Dorsolateral prefrontal cortex (tissue), 122 donors: ENCODE measurements at places on chromosomes 12 and 14.

- DNase-seq: no peak
These were observed 905.4 kb downstream of the SLC16A7 start for GRCh38 chr12:60501124-60501729.

- DNase-seq: peak; percentile 54
These were observed 875 bp downstream of the HSPA2 start for GRCh38 chr14:64541261-64541971.

GRCh38 chr14:90381999-90382451 is 14.8 kb upstream of the CALM1 start:
- no peak for DNase-seq

GRCh38 chr12:108129017-108129812 is at the start of gene WSCD2:
TSS of gene WSCD2 (plus strand) at chr12:108129288. CDS start at chr12:108195833, 66,545 bp downstream.
- peak; percentile 55 for DNase-seq

- no peak for DNase-seq
These were observed 440.8 kb downstream of the EGLN3 start for GRCh38 chr14:33510063-33510481.

GRCh38 chr14:89221109-89221810 is 195.8 kb downstream of the FOXN3 start:
- no peak for DNase-seq

DNA sequence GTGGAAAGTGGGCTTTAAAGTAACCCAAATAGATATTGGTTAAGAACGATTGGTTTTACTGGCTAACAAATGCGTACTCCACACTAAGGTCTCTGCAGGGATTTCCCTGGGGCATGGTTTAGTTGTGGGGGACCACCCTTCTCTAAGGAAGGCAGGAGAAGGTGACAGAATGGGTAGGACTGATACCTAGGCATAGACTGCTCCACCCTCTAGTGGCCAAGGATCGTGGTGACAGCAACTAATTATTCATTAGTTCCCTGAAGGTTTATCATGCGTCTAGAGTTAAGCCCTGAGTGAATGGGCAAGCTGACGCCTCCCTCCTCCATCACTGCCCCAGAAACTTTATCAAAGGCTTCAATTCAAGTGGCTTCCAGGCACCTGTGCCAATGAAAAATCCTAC is 9.1 kb downstream of the FAM181A start:
- DNase-seq: peak; percentile 42
